ENCODE measurements at places on chromosomes 3 and 15. TPM values are rescaled to one million over a fixed set of nuclear protein-coding genes. Genes with fewer than 3 reads are reported as not detected.

- DNase-seq = no peak
These were observed 411.3 kb downstream of the GRM7 start for GRCh38 chr3:7272203-7272602.

DNA sequence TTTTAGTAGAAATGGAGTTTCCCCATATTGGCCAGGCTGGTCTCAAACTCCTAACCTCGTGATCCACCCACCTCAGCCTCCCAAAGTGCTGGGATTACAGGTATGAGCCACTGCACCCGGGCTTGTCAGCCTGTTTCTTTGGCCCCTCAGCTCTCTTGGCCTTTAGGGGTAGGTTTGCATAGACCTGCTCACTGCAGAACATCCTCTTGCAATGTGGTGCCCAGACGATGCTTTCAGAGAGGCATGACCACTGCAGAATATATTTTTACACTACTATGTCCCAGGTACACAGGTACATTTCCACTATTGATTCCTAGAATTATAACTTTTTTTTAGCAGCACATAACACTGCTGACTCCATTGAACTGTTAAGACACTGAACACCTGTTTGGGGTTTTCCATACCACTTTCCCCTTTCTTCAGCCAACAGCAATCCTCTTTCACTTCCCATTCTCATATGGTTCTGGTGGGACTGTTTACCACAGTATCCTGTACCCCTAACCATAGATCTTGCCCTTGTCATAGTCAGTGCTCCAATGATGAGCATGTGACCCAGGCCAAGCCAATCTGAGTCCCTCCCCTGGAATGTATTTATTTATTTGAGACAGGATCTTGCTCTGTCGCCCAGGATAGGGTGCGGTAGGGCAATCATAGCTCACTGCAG, 21.1 kb downstream of the CCDC32 start:
- no peak for DNase-seq

- no peak for DNase-seq
These were observed 476.5 kb upstream of the TPRG1 start for GRCh38 chr3:188695241-188695640.

DNA sequence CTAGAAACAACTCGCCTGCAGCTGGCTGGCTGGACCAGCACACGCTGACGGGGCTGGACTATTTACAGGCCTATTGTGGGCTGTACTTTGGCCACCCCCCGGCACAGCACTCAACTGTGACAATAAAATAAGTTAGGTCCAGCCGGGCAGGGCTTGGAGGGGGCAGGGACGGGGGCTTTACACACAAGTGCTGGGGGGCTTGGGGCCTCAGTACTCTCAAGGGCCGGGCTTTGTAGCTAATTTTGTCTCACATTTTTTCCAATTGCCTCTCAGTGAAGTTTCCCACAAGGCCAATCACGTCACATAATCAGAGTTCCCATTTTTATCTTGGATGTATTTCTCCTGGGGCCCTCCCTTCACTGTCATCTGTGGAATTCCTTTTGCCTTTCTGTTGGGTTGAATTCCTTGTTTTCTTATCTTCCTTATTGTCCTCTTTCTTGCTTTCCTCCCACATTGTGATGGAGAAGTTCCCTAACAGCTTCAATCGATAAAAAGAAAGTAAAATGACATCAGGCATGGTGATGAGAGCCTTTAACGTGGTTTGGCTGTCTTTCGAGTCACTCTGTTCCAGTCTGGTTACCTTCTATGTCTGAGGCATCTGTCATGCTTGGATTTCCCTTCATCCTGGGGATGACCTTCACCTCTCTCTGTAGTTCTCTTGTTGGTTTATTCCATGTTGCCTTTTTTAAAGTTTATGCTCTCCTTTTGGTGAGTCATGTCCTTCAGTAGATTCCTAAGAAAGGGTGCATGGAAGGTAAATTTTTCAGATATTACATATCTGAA, 44.1 kb upstream of the CMTM7 start:
- DNase-seq = peak; percentile 65

DNA sequence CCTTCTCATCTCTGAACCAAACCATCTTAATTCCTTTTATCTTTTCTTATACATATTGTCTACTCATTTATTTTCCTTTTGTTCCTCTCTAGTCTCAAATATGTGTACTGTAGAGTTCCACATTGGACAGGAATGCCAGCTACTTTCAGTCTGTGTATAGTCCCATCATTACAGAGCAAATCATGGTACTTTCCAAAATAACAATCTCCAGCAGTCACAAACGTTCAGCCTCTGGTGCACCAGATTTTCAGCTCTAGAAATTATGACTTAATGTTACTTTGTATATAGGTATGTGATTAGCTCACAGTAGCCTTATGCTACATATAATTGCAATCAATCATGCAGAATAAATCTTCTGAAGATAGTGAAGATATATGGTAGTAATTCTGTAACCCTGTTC, 32.5 kb upstream of the TM4SF4 start:
- DNase-seq = no peak

GRCh38 chr3:171840811-171841619, 2.1 kb upstream of the TMEM212 start:
- DNase-seq = no peak

- no peak for DNase-seq
These were observed 1075.1 kb downstream of the AGBL1 start for GRCh38 chr15:87154761-87155160.

GRCh38 chr3:35680866-35681650, 41.7 kb downstream of the ARPP21 start:
- DNase-seq = no peak

DNA sequence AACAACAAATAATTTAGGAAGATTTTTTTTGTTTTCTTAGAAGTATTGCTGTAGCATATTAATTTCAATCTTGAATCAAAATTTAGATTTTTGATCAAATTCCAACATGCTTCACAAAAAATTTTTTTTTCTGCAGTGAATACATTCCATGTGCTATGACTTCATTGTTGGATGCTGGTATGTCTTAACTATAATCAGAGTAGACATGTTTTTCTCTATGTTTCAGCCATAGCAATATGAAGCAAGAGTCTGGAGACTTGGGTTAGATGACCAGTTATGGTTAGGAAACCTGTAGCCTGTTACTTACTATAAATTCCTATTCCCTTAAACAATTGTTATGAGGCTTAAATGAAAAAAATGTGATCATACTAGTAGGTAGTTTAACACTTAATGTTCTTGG, 176.1 kb upstream of the CHL1 start:
- DNase-seq = no peak

- DNase-seq = no peak
These were observed 985.6 kb downstream of the EPHA3 start for GRCh38 chr3:90092994-90093393.

- no peak for DNase-seq
These were observed 35.9 kb upstream of the ZNF774 start for GRCh38 chr15:90316139-90316538.

DNA sequence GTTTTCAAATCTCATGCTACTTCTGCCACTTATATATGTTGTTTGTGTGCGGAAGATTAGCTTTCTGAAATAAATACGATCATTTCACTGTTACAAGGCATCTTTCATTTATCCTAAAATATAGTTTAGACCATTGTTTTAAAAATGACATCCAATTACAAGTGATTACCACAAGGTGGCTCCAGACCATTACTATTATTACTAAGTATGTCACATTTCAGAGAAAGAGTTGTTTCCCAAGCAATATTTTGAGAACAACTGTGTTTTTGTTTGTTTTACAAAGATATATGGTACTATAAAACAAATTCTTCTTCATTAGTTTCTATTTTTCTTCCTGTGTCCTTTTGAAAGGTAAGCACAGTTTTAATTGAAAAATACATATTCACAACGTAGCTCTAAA, 136.0 kb upstream of the RAP2B start:
- no peak for DNase-seq

DNA sequence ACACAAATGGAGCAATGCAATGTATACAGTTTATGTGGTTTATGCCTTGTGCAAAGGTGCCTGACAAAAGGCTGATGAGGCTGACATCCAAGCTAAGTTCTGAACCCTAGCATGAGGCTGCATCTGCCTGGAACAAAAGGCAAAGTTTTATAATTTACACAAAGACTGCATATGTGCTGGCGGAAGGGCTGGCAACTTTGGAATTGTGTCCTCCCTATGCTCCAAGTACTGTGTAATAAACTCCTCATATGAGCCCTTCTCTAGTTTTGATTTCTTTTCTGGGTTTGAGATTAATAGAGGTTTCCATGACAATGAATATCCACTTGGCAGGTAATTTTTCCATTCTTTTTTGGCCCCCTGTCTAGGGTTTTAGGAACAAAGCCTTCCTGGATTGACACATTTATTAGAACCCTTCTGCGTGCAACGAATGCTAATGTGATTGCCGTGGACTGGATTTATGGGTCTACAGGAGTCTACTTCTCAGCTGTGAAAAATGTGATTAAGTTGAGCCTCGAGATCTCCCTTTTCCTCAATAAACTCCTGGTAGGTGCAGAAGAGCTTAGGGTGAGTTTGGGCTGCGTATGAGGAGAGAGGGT, 10.8 kb downstream of the PLA1A start:
- DNase-seq = no peak

Gene KBTBD13
- 10.6 TPM for total RNA-seq

Gene KCNAB1
- total RNA-seq = 2.4 TPM

Gene DNAH12
- 0.02 TPM for total RNA-seq

Gene C3orf22
- not detected for total RNA-seq

Gene EPB42
- 0.15 TPM for total RNA-seq

Gene CPN2
- 0.40 TPM for total RNA-seq

Gene SIDT1
- 0.47 TPM for total RNA-seq
